Anterior cingulate cortex (tissue), 58 donors: ENCODE measurements at places on chromosomes 4 and X.

GRCh38 chr4:2722033-2722432 lies 34.1 kb downstream of the TNIP2 start:
- no peak for DNase-seq

DNA sequence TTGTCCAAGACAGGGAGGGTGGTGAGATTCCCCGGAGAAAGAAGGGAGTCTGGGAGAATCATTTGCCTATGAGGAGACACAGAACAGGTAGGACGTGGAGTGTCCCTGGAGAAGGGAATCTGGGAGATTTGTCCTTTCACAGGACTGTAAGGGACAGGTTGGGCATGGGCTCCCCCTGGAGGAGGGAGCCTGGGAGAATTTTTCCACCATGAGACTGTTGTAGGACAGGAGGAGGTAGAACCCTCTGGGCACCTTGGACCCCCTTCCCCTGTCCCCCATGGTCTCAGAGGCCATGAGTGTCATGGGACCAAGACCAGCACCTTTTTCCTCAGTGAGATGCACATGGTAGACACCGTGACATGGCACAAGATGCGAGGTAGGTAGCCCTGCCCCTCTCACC lies 2.8 kb downstream of the PORCN start:
- DNase-seq = no peak

DNA sequence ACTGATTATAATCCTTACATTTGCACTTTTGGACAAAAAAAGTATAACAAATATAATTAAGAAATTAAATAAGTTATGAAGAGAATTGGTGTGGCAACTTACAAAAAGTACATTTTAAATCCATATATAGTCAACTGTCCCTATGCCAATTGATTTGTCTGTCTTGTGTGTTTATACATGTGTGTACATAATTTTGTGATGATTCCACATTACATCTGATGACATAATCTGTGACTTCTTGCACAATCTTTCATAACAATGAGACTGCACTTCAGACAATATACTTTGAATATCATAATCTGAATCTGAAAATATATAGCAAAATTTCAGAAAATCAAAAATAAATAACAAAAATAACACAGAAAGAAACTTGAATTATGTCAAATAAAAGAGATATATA lies 953.4 kb downstream of the FAT4 start:
- DNase-seq = no peak

DNA sequence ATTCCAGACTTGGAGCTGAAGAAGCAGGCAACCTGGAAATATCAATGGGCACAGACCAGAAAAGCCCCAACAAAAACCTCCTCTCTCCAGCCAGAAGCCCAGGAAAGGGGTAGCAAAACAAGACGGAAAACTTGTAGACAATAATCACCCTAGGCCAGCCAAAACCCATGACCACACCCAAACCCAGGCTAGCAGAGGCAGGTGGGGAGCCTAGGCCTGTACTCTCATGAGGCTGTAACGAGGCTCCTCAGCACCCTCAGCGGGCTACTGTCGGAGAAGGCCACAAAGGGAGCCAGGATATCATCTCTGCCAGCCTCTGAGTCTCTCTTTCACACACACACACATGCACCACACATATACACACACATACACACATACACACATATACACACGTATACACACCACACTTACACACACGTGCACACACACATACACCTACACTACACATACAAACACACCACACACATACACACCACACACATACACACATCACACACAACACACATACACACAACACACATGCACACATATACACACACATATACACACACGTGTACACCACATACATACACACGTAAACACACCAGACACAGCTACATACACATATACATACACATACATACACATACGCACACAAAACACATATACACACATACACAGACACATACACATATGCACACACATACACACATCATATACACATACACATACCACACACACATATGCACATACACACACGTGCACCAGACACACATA lies 90.6 kb downstream of the FHDC1 start:
- no peak for DNase-seq

- no peak for DNase-seq
Observed at GRCh38 chr4:44493924-44494323, 45.3 kb upstream of the KCTD8 start.

DNA sequence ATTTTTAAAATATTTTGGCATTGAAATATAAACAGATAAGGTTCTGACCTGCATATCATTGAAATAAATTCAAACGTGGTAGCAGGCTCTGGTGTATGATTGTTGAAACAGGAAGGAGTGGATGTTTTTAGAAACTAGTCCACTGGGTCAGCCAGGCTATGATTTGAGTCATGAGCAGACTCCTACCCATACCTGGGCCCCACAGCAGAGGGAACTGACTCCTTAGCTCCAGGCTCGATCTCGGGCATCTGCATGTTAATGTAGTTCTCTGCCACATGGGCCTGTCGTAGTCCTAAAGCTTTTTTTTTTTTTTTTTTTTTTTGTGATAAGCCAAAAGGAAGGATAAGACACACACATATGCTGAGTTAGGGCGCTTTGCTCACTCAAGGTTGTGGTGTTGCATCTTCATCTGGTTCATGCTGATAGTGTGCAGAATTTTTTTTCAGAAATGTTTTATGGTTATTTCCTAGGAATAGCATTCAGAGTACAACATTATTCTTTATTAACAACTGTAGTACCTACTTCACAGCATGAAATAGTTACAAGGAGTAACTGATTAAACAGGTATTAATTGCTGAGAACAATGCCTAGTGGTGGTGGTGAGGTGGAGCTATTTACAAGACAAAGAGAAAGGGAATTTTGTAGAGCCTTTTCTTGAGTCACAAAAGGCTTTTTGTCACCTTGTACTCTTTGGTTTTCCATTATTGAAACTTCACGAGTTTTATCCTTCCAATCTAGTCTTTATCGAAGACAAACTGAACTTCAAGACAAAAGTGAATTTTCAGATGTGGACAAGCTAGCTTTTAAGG lies 27.3 kb downstream of the OFD1 start:
- no peak for DNase-seq

DNA sequence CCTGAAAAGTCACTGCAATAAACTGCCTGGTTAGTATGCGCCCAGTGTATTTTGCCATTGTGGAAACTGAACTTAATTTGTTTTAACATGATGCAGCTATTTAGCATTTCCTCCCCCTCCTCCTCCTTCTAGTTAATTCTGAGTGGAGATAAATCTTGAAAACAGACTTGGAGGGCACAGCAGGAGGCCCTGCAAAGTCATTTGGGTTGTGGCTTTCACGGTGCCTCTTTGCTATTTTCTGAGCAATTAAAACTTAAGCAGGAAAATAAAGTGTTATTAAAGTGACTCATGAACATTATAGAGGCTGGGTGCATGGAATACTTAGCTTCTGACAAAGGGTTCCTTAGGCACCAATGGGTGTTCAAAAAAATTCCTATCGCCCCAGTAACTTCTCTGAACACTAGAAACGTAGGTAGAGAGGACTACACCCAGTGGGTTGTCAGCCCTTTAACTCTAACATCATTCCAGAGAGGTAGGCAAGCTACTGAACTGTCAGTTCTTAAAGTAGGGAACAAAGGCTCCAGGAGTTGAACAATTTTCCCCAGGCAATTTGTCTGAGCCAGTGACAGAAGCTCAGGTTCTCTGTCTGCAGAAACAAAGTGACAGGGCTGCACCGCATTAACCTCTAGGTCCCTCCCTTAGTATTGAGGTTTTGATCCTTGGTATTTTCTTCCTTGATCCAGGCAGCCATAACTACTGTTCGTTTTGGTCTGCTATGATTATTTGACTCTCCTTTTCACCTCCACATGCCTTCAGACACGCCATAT lies 158.3 kb upstream of the KIT start:
- no peak for DNase-seq
